ENCODE measurements at places on chromosomes 11 and 22. TPM values are rescaled to one million over a fixed set of nuclear protein-coding genes. Genes with fewer than 3 reads are reported as not detected.
A peak's percentile ranks its signal among the peaks of the same experiment; 100 is the strongest.

GRCh38 chr11:128711136-128711535, 17.3 kb downstream of the FLI1 start:
- no peak overlapping the region for H3K4me3 ChIP-seq
- H3K27ac ChIP-seq: peak overlapping the region; percentile 88
- H3K36me3 ChIP-seq: peaks cover 2% of the 10 kb centered on the region
- H3K27me3 ChIP-seq: no peaks in the 10 kb centered on the region

GRCh38 chr11:102617466-102618008, 7.6 kb downstream of the MMP20 start:
- H3K4me3 ChIP-seq: no peak overlapping the region
- no peak for DNase-seq
- no peaks in the 10 kb centered on the region for H3K36me3 ChIP-seq
- no peaks in the 10 kb centered on the region for H3K27me3 ChIP-seq
- H3K4me1 ChIP-seq: peaks cover 9% of the 10 kb centered on the region

DNA sequence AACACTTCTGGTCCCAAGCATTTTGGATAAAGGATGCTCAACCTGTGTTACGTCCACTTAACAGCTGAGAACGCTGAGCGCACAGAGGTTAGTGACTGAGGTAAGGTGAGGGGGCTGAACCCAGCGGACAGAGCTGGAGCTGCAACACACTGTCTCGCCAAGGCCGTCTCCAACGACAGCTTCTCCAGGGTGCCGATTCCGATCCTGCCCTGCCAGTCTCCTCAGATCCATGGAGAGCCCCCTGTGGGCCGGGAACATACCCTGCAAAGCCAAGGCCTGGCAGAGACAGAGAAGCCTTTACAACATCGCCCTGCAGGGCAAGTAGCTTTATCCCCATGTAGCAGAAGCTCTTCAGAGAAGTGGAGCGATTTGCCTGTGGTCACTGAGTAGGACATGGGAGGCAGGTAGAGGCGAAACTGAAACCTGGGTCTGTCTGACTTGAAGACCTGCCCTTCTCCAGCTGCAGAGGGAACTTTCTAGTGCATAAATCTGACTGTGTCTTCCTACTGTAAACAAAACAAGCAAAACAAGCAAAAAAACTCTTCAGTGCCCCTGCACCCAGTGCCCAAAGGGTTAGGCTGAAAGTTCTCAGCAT, 72.8 kb downstream of the SCUBE1 start:
- H3K4me1 ChIP-seq: no peaks in the 10 kb centered on the region
- H3K4me3 ChIP-seq: no peak overlapping the region
- no peaks in the 10 kb centered on the region for H3K27me3 ChIP-seq
- no peak for DNase-seq
- no peaks in the 10 kb centered on the region for H3K36me3 ChIP-seq

The MMP8 gene
- not detected for total RNA-seq

The TMEM191B gene
- 8.3 TPM for total RNA-seq

All from B cell (primary cell).